Stimulated activated CD8-positive, alpha-beta memory T cell treated with anti-CD3 and anti-CD28 coated beads, Interleukin-4, amount 100 ng/mL, for 1 hour (primary cell): ENCODE measurements at places on chromosomes 6 and 20.

DNA sequence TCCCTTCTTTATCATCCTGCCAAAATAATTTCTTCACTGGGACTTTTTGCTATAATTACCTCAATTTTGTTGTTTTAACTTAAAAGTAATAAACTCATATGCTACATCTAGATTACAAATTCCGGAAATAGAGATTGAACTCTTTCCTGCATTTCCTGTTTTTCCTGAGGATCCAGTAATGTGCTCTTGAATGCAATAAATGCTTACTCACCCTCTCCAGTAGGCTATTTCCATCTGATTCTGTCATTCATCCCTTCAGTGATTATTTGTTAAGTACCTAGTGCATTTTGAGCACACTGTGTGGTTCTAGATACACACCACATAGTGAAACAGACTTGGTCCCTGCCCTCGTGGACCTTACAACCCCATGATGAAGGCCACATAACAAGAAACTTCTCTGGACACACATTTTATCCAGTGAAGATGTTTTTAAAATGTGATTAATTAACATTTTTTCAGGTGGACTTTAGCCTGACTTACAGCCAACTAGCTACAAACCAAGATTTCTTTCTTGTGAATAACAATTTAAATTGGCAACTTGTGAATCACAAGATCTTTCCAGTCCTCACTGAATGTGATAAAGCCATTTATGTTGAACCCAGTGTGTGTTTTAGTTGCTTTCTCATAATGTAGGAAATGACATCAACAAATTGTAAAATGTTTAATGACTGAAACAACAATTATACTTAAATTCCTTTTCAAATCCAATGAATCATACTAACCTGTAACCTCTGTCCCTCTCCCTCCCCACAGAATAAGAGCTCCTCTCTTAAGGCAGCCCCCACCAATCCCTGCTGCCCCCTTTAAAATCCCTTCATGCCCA lies 272.3 kb downstream of the KHDC1L start:
- DNase-seq, result no peak

DNA sequence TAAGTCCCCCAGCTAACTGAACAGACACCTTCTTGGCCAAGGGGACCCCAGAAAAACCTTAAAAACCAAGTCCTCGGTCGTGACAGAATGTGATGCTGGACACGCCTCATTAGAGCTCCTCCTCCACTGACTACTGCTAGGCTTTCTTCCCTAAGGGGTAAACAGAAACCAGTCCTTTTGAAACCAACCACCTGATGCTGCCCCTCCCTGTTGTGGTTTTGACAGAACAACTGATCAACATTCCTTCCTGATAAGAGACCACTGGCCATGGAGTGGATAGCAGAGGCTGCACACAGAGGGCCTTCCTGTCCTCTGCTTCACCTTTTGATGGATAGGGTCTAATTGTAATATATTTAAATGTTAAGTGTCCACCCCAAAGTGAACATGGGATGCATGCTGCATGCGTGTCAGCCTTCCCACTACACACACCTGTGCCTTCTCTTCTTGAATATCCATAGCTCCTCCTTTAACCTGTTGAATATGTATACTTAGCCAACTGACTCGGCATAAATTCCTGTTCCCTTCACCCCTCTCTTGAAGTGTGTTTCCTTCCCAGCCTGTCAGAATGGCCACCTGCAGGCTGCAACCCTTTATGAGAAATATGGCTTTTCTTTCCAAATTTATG lies 27.9 kb upstream of the SLC2A12 start:
- no peak for DNase-seq

DNA sequence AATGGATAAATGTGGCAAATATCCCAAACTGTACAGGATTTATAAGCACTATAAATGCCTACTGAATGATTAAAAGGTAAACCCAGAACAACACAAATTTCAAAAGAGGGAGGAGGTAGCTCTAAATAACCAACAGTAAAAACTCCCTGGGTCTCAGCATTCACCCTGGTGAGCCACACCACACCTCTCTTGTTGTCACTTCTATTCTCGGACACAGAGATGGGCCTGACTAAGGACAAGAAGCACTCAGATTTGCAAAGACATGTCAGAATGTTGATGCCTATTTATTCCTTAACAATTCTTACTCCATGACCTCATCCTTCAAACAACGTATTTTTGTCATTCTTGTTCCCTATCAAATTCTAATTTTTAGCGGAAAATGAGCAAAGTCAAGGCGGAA lies 14.7 kb downstream of the TNFRSF21 start:
- DNase-seq, result no peak

DNA sequence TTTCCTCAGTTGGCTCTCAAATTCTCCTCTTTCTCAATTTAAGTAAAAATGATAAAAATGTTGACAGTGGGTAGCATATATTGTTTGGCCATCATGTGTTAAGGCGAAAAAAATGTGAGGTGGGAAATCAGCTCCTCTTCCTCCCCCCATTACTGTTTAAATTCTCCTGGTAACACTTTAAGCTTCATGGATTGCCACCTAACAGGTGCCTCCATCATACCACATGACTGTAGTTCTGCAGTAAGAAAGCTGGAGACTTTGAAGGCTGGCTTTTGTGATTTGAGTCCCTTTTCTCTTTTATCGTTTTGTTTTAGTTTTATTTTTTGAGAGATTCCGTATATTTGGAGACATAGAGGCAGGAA lies 1.2 kb downstream of the ZFAND3 start:
- DNase-seq, result no peak

GRCh38 chr20:50366270-50367103 lies 143.7 kb upstream of the PTPN1 start:
- DNase-seq, result no peak

DNA sequence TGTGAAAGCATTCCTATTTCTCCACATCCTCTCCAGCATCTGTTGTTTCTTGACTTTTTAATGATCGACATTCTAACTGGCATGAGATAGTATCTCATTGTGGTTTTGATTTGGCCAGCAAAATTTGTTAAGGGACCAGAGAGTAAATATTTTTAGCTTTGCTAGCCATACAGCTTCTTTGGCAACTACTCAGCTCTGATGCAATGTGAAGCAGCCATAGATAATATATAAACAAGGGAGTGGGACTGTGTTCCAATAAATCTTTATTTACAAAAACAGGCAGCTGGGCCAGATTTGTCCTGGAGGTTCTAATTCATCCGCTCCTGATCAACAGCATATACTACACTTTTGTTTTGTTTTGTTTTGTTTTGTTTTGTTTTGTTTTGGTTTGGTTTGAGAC lies 202.9 kb downstream of the ZNF217 start:
- DNase-seq, result no peak

DNA sequence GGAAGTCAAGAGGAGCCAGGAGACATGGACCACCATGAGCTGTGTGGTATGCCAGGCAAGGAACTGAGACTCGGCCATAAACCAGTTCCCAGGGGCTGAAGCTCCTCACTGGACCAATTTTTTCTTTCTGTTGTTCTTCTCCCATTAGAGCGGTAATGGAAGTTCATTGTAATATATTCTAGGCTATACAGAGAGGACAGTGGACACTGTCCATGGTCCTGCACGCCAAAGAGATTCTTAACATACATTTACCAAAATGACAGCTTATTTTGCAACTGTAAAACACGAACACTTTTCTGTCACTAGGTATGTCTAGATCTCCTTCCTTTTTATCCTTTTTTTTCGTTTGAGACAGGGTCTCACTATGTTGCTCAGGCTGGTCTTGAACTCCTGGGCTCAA lies 13.1 kb upstream of the DSN1 start:
- no peak for DNase-seq

GRCh38 chr6:35581633-35582032 lies 68.9 kb upstream of the TULP1 start:
- DNase-seq, result no peak

- DNase-seq, result no peak
Observed at GRCh38 chr20:1331801-1332453, 3.0 kb upstream of the SDCBP2 start.

GRCh38 chr20:60274717-60275116 lies 316.5 kb downstream of the CDH26 start:
- no peak for DNase-seq

GRCh38 chr20:23272176-23273029 lies 78.2 kb upstream of the NXT1 start:
- DNase-seq, result no peak

- DNase-seq, result no peak
Observed at GRCh38 chr6:74568861-74569260, 637.0 kb downstream of the COL12A1 start.

DNA sequence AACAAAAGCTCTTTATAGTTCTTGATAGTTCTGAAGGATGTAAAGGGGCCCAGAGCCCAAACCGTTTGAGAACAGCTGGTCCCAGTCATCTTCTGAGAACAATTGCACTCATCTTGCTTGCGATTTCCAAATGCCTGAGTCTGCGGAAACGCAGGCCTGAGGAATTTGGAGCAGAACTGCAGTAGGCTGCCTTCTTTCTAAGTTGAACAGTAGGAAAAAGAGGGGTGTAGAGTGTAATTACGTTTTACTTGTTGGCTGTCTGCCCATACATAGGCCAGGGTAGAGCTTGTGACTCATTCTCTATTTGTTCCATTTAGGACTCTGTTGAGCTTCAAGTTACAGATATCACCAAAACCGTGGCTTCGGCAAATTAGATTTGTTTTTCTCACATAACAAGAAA lies 42.0 kb upstream of the KIF16B start:
- no peak for DNase-seq

DNA sequence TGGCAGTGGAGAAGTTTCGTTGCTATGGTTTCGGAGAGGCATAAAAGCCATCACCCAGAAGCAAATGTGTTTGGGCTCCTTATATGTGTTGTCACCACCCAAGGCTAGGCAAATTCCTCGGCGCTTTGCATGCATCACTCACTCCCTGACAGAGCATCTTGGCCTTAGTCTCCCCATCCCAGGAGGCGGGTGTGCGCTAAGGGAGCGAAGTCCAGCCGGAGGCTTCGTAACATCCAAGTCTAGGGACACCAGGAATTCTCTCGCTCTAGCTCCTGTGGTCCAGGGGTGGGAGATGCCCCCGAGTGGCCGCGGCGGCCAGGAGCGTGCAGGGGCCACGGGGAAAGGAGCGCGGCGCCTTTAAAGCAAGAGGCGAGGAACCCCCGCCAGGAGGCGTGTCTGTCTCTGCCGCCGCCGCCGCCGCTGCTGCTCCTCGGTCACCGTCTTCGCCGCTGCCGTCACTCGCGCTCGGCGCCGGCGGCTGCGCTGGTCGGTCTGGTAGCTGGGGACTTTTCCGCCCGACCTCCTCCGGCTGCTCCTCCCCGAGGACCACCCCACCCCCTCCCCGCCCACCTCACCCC lies at the start of gene GRIK2:
Gene GRIK2, plus strand, starts transcription at position 458 of the 578 bp plus-strand sequence.
- DNase-seq, result no peak

- DNase-seq, result no peak
Observed at GRCh38 chr6:28337121-28337520, 1.2 kb upstream of the ZSCAN31 start.

DNA sequence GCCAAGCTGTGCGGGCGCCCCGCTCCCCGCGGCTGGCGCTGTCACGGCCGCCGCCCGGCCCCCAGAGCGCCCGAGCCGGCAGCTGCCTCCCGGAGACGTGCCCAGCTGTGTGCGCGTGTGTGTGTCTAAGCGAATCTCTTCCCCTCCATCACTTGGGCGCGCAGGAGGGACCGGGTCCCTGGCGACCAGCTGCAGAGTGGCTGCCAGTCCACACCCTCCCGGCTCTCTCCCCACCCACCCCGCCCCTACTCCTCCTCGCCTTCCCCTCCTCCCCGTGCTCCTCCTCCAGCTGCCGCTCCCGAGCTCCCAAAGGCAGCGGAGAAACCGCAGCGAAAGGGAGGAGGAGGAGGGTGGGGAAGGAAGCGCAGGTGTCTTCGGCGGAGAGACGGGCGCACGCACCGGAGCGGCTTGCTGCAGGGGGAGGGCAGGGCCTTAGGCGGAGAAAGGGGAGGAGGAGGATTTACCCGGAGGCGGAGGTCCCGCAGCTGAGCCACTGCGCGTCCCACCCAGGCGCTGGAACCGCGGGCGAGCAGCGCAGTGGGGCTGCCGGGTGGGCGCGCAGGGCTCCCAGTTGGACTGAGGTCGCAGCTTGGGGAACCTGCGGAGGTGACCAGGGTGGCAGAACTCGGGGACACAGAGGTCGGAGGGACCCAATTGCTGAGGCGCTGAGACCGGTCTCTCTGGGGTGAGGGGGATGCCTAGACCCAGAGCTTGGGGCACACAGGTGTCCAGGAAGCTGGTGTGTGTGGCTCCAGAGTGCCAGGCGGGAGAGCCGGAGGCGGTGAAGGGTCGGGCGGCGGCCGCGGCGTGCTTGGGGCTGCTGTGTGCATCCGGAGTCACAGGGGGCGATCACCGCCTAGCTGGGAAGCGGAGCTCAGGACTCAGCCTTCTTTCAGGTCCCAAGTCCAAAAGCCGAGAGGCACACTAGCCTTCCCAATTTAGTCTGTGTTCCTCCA lies at the start of gene HS3ST5:
Gene HS3ST5, minus strand, starts transcription at position 198 of the 956 bp plus-strand sequence. CDS start 280,178 bp downstream, outside the sequence.
- no peak for DNase-seq

GRCh38 chr6:54252916-54253315 lies 55.3 kb upstream of the TINAG start:
- no peak for DNase-seq

- no peak for DNase-seq
Observed at GRCh38 chr6:160439751-160440150, 91.6 kb downstream of the SLC22A3 start.

DNA sequence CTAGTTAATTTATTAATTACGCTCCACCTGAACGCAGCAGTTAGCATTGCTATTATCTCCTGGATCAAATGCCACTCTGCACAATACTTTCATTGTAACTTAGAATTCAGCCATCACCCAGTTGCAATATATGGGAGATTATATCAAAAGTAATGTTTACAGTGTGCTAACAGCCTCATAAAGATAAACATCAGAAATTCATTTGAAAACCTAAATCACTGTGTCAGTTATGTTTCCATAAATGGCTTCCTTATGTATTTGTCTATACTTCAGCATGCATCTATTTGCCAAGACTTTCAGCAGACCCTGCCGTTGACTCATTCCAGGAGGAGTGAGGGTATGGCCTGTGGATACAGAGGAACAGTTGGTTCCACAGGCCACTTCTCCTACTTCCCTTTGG lies 300.1 kb downstream of the TFAP2B start:
- no peak for DNase-seq

DNA sequence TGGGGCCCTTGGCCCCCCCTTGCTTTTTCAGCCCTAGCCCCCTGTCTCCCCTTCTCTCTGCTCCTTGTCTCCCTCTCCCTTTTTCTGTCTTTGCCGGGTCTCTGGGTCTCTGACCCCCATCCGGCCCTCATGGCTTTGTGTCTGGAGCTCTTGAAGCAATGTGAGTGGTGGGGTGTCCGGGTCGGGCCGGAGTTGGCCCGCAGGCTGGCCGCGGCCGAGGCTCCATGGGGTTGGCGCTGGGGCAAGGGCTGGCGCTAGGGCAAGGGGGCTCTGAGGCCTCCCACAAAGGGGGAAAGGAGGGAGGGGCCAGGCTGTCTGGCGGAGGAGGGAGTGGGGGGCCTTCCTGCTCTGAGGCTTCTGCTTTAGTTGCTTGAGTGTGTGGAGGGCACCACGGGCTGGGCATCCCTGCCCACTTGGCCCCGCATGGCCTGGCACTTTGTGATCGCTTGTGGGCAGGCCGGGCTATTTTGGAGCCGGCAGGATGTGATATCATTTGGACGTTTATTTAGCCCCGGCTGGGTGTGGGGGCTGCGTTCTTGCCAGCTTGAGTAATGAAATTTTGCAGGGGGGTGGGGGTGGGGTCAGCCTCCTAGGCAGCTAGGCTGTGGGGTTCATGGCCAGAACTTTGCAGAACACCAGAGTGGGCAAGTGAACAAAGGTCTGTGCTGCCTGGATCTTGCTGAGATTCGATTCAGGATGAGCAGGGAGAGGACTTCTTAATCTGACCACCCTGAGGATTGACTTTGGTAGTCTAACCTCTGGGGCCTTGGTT lies 78.7 kb upstream of the MYL9 start:
- no peak for DNase-seq
